ENCODE measurements at places on chromosomes 2 and 18. TPM values are rescaled to one million over a fixed set of nuclear protein-coding genes. Genes with fewer than 3 reads are reported as not detected.

DNA sequence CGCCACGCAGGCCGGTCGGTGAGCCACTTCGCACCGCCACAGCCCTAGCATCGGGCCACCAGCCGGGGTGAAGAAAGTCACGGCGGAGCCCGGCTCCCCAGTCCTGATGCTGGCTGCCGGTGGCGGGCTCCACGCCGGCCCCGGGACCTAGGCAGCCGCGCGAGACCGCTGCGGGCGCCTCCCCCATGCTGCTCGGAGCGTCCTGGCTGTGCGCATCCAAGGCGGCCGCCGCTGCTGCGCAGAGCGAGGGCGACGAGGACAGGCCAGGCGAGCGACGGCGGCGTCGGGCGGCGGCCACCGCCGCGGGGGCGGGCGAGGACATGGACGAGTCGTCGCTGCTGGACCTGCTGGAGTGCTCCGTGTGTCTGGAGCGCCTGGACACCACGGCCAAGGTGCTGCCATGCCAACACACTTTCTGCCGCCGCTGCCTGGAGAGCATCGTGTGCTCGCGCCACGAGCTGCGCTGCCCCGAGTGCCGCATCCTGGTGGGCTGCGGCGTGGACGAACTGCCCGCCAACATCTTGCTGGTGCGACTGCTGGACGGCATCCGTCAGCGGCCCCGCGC, 433 bp downstream of the SH3RF3 start:
- peak overlapping the region; percentile 53 for H3K4me3 ChIP-seq
- H3K27ac ChIP-seq = no peak overlapping the region
- H3K4me1 ChIP-seq = peaks cover 4% of the 10 kb centered on the region
- peak; percentile 52 for DNase-seq
- no peaks in the 10 kb centered on the region for H3K36me3 ChIP-seq
- H3K27me3 ChIP-seq = peaks cover 71% of the 10 kb centered on the region

TANC1 gene
- 134 TPM for total RNA-seq

DNA sequence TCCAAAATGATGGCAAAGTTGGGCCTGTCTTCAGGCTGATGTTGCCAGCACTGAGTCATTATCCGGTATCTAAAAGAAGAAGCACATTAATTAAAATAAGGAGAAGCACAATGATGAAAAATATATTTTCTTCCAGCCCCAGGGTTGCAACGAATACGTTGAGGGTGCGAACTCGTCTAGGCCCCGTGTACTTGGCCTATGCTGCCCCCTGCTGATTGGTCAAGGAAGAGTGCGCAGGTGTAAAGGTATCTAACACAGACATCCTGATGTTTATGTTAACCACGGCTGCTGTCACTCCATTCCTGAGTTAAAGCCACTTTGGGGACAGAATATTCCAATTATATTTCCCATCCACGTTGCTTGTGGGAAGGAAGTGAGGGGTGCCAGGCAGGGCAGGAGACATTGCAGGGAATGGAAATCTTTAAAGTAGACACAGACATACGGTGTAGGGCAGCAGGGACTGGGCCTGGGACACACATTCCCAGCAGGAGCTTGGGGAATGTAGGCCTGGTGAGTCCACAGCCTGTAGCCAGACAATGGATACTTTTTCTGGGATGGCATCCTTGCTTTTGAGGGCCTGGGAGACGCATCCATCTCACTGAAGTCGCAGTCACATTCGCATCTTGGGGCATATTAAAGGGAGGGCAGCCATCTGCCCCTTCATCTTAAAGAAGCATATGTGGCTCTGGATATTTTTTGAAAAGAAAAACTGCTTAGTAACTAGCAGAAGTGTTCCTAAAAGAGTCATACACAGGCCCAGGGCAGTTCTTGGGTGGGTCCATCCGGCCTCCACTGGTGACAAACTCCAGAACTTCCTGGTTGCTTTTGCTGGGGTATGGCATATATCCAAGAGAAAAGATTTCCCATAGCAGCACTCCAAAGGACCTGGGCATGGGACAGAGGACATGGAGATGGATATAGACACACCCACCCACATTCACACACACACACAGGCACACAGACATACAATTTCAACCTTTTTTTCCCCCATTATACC, 81.9 kb downstream of the CLIP4 start:
- H3K4me1 ChIP-seq = peaks cover 4% of the 10 kb centered on the region
- H3K4me3 ChIP-seq = no peak overlapping the region
- H3K27me3 ChIP-seq = peaks cover 1% of the 10 kb centered on the region

MC2R gene
- not detected for total RNA-seq

NLRC4 gene
- total RNA-seq = not detected

DYNAP gene
- total RNA-seq = not detected

RANBP2 gene
- total RNA-seq = 65.5 TPM

GRCh38 chr18:11259469-11260150, 110.2 kb upstream of the PIEZO2 start:
- peaks cover 48% of the 10 kb centered on the region for H3K4me1 ChIP-seq
- peaks cover 11% of the 10 kb centered on the region for H3K36me3 ChIP-seq
- no peak for DNase-seq
- peak overlapping the region; percentile 49 for H3K27ac ChIP-seq

- no peak overlapping the region for H3K4me3 ChIP-seq
- H3K4me1 ChIP-seq = no peaks in the 10 kb centered on the region
- peaks cover 30% of the 10 kb centered on the region for H3K36me3 ChIP-seq
- H3K27me3 ChIP-seq = no peaks in the 10 kb centered on the region
- H3K27ac ChIP-seq = no peak overlapping the region
- no peak for DNase-seq
Observed at GRCh38 chr2:218679119-218679518, 7.2 kb downstream of the STK36 start.

GRCh38 chr2:76450024-76450475, 739.3 kb upstream of the GCFC2 start:
- no peaks in the 10 kb centered on the region for H3K4me1 ChIP-seq
- H3K27me3 ChIP-seq = no peaks in the 10 kb centered on the region
- DNase-seq = no peak
- H3K27ac ChIP-seq = no peak overlapping the region

DNA sequence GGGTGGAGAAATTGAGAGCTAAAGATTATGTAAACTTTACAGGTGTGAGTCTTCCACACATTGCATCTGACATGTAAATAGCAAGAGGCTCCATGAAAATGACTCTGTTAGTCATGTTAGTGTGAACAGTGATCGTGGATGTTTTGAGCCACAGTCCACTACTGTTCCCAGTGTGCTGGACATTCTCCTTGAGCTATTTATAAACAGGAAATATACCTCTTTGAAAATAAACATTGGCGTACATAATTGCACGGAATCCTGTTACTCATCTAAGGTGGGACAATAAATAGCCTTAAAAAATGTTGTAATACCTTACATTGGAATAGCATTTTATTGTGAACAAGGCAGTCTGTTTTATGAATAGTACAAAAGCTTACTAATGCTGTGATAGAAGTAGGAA, 37.0 kb downstream of the LIMS1 start:
- H3K4me1 ChIP-seq = peaks cover 21% of the 10 kb centered on the region
- H3K4me3 ChIP-seq = no peak overlapping the region

TPRKB gene
- 35.5 TPM for total RNA-seq

- DNase-seq = no peak
- no peak overlapping the region for H3K4me3 ChIP-seq
- H3K27me3 ChIP-seq = no peaks in the 10 kb centered on the region
- no peak overlapping the region for H3K27ac ChIP-seq
- no peaks in the 10 kb centered on the region for H3K36me3 ChIP-seq
Observed at GRCh38 chr18:26971409-26971808, 105.9 kb upstream of the AQP4 start.

GRCh38 chr2:172098650-172099471, 3.8 kb downstream of the DLX2 start:
- peak overlapping the region; percentile 81 for H3K27ac ChIP-seq
- H3K4me3 ChIP-seq = peak overlapping the region; percentile 51
- H3K27me3 ChIP-seq = peaks cover 74% of the 10 kb centered on the region
- peak; percentile 81 for DNase-seq

DSG1 gene
- 0.09 TPM for total RNA-seq

GRCh38 chr2:46939626-46940359, 24.2 kb upstream of the MCFD2 start:
- H3K36me3 ChIP-seq = no peaks in the 10 kb centered on the region
- H3K4me1 ChIP-seq = peaks cover 20% of the 10 kb centered on the region
- H3K4me3 ChIP-seq = peak overlapping the region; percentile 75
- H3K27ac ChIP-seq = peak overlapping the region; percentile 32
- no peak for DNase-seq

FECH gene
- 31.1 TPM for total RNA-seq

GRCh38 chr18:23832911-23833310, 143.7 kb downstream of the LAMA3 start:
- peaks cover 5% of the 10 kb centered on the region for H3K27me3 ChIP-seq
- H3K36me3 ChIP-seq = no peaks in the 10 kb centered on the region
- H3K4me3 ChIP-seq = no peak overlapping the region
- no peak for DNase-seq
- H3K4me1 ChIP-seq = no peaks in the 10 kb centered on the region
- H3K27ac ChIP-seq = no peak overlapping the region

- no peak overlapping the region for H3K27ac ChIP-seq
- no peak for DNase-seq
- no peaks in the 10 kb centered on the region for H3K4me1 ChIP-seq
- H3K27me3 ChIP-seq = no peaks in the 10 kb centered on the region
- H3K4me3 ChIP-seq = no peak overlapping the region
Observed at GRCh38 chr18:70732916-70733315, 444.1 kb downstream of the SOCS6 start.

ASTL gene
- total RNA-seq = 0.60 TPM

NAT8 gene
- not detected for total RNA-seq

NDC80 gene
- 13.4 TPM for total RNA-seq

Measured in mesothelial cell of epicardium (in vitro differentiated cells).